ENCODE measurements at places on chromosomes 7 and 10. TPM values are rescaled to one million over a fixed set of nuclear protein-coding genes. Genes with fewer than 3 reads are reported as not detected.

- no peak for DNase-seq
Measured at GRCh38 chr7:18828994-18829857, 288.2 kb downstream of the TWIST1 start.

DNA sequence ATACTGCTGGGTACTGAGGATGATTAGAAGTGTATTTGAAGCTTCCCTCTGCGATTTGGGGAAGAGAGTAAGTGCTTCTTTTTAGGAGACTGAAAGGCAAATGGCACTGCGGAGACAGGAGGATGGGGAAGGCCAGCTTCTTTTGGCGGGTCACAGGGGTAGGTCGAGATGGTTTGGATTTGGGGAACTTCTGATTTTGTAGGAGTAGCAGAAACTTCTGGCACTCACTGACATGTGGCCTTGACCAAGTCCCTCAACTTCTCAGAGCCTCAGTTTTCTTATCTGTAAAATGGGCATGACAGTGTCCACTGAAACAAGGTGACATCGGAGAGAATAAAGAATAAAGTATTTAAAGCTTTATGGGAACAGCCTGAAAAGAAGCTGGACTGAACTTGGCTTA lies 59.8 kb upstream of the WDR11 start:
- DNase-seq, result no peak

TMEM196 gene
- total RNA-seq, result not detected

GRCh38 chr7:32532716-32533115 lies 37.4 kb downstream of the AVL9 start:
- no peak for DNase-seq

- DNase-seq, result no peak
Measured at GRCh38 chr10:821322-821721, 110.2 kb downstream of the LARP4B start.

GRCh38 chr10:114179148-114179547 lies at the start of gene TDRD1:
TSS of gene TDRD1 (plus strand) at chr10:114179353. CDS start at chr10:114187832, 8,479 bp downstream.
- no peak for DNase-seq

AEBP1 gene
- 84.4 TPM for total RNA-seq

TWNK gene
- 5.5 TPM for total RNA-seq

DNA sequence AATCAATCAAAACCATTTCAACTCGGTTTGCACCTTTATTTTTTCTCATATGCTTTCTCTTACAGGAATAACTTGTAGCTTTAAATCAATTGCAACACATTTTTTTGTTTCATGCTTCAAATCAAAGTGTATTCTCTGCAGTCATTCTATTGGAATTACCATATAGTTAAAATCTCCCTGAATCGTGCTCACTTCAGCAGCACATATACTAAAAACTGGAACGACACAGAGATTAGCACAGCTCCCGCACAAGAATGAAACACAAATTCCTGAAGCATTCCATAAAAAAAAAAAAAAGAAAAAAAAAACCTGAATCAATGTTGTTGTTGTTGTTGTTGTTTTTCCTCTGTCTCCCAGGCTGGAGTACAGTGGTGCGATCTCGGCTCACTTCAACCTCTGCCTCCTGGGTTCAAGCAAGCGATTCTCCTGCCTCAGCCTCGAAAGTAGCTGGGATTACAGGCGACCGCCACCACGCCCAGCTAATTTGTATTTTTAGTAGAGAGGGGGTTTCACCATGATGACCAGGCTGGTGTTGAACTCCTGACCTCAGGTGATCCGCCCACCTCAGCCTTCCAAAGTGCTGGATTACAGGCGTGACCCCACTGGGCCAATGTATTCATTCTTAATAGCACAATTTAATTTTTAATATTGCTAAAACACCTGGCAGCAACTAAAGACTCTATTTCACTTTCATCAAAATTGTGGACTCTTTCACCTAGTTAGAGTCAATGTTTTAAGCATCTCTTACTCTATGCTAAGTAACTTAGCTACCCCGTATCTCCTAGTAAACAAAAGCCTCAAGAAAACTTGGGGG lies 26.3 kb downstream of the ANKRD61 start:
- no peak for DNase-seq

GRCh38 chr7:91082038-91082437 lies 182.2 kb upstream of the FZD1 start:
- no peak for DNase-seq

DNA sequence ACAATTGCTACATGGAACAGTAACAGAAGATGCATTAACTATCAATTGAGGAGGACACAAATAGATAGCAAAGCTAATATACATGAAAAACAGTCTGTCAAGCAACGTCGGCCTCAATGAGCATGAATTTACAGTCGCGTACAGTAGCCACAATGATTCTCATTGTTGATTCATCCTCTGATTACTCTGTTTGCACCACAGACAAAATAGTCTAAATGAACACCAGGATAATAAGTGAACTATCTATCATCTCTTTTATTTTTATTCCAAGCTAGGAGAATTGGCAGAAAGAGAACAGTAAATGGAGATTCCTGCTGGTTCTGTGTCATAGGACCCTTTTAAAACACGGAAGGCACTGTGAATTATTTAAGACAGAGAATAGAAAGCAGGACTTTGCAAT lies 108.5 kb downstream of the EVX1 start:
- DNase-seq, result no peak

NRBF2 gene
- total RNA-seq, result 7.8 TPM

DNA sequence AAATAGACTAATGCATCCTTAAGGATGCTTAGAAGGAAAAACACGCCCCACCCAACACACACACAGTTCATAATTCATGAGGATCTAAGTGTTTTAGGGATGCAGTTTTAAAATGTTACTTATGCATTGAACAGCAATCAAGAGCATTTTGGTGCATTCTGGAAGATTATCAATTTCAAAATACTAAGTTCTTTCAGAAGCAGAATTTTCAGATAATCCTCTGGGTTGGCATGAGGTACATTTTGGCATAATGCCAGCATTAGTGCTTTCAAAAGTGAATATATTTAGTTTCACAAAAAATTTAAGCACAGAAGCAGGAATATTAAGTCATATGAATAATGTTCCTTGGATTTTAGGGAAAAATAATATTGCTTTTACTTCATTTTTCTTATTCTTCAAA lies 937.1 kb downstream of the REEP3 start:
- no peak for DNase-seq

PIP gene
- total RNA-seq, result not detected

DNA sequence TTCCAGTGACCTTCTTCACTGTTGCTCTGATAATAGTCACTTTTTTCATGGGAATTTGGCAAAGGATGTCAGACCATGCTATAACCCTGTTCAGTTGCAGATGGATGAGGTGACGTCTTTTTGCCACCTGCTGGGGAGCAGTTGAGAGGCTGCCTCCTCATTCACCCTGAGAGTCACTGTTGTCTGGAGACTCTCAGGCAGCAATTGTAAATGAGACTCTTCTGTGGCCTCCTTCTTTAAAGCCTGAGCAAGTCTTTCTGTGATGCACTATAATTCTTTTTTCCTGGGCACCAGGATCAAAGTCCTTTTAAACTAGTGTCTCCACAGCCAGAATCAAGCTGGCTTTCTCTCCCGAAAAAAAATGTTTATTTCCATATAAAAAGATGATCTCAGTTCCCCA lies 345.1 kb downstream of the ARL4A start:
- no peak for DNase-seq

EXOSC1 gene
- 17.5 TPM for total RNA-seq

TMEM229A gene
- 0.59 TPM for total RNA-seq

TSPAN13 gene
- 9.7 TPM for total RNA-seq

GOT1 gene
- total RNA-seq, result 443 TPM

DNA sequence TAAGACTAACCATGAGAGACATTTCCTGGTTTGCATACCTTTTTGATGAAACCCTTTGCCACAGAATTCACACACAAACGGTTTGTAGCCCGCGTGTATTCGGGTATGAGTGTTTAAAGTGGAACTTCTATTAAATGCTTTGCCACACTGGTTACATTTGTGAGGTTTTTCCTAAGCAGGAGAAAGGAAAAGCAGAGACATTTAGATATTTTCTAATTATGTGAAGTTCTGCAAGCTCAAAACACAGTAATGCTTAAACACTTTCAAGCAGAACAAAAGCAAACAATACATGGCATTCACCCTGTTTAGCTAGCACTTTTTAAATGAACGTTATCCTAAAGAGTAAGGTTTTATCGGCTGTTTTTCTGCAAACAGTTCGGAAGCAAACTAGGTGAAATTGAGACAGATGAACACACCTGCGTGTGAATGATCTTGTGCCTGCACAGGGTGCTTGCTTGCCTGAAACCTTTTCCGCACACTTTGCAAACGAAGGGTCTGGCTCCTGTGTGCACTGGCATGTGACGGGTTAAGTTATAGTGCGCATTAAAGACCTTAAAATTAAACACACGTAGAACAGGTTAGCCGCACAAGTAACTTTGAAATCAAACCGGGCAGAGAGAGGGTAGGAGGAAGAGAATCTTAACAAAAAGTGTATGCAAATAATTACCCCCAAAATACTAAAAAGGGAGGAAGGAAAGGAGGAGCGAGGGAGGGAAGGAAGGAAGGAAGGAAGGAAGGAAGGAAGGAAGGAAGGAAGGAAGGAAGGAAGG lies 1.6 kb downstream of the FEZF1 start:
- no peak for DNase-seq

GTF2IRD2 gene
- total RNA-seq, result 13.3 TPM

RADIL gene
- 7.7 TPM for total RNA-seq

- DNase-seq, result no peak
Measured at GRCh38 chr7:55065079-55065478, 46.3 kb downstream of the EGFR start.

DNA sequence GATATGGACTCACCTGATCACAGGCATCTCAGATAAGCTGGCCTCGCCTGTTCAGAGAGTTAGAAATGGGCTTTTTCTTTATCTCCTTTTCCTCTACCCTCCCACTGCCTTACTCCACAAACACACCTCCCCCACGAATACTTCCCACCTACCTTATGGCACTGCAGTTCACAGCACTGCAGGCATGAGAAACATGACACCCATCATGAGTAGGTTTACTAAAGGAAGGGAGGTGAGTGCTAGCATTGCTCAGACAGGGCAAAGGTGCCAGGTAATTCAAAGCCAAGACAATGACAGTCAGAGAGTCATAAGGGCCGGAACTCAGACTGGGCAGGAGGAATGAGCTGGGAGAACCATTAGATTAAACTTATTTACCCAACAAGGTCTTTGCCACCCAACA lies 220.6 kb downstream of the FAM107B start:
- DNase-seq, result no peak

DNA sequence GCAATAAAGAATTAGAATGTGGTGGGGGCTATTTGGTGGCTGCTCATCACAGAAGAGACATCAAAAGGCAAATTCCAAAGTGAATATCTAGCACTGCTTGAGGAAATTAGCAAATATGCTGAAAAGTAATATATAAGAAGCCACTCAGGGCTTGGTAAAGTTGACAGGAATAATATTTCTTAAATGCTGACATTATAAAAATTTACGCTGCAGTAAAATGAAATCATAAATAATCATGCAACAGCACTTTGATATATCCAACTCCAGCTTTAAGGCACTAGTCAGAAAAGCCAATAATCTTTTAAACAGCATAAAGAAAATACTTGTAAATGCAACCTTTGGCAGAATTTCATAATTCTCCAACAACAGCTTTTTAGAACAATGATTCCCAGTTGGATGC lies 36.9 kb downstream of the DNAJC12 start:
- DNase-seq, result no peak

AKR1C2 gene
- total RNA-seq, result 47.0 TPM

- no peak for DNase-seq
Measured at GRCh38 chr7:98870121-98870651, 372 bp upstream of the TMEM130 start.

DNA sequence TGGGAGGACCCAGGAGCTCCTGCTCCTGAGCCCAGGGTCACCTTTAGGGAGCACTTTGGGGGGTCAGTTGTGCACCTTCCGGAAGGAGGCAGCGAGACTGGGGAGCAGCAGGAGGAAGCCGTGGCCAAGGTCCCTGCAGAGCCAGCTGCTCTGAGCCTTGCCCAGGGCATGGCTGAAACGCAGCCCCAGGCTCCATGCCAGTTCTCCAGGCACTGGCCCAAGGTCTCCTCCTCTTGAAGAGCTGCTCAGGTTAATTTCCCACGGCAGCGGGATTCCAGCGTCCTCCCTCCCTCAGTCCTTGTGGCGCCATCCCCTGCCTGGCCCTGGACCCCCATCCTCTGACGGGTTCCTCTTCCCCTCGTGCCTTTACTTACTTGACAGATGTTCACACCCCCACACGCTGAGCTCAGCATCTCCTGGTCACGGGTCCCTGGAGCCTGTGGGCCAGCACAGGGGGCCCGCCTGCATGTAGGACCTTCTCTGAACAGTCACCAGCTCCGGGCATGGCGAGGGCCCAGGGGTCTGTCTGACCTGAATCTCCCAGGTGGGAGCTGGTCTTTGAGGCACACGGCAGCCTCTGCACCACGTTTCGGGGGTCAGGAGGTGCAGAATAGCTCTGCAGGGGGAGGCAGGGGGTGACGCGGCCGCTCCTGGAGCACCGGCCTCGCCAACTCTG lies 16.7 kb upstream of the CFAP46 start:
- DNase-seq, result no peak

FAM131B gene
- 0.48 TPM for total RNA-seq

GRCh38 chr10:69497611-69498390 lies 46.5 kb downstream of the TSPAN15 start:
- DNase-seq, result no peak

- no peak for DNase-seq
Measured at GRCh38 chr7:74398426-74398825, 55.3 kb upstream of the GTF2IRD1 start.

DNA sequence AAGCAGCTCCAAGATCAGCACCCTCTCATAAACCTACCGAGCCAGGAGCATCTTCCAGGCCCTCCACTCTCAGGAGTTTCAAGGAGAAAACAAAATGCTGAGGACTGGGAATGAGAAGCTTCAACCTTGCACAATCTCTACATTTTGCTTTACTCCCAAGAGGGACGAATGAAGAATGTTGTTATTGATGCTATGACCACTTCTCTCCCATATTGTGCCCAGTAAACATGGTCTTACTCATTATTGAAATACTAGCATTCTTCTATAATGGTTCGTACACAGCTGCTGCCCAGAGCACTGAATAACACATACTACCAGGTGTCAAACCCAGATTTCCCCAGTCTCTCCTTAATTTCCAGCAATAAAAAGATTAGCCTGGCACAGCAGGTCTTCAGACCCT lies 63.4 kb upstream of the BET1 start:
- no peak for DNase-seq

PPP1R3C gene
- total RNA-seq, result 250 TPM

- no peak for DNase-seq
Measured at GRCh38 chr10:9379183-9379582, 1324.7 kb downstream of the GATA3 start.

MYO1G gene
- 0.78 TPM for total RNA-seq

OR2A12 gene
- total RNA-seq, result not detected

GRCh38 chr10:122057841-122058413 lies 69.0 kb downstream of the TACC2 start:
- DNase-seq, result no peak

OR9A2 gene
- not detected for total RNA-seq
